ENCODE measurements at places on chromosomes 11 and 22. TPM values are rescaled to one million over a fixed set of nuclear protein-coding genes. Genes with fewer than 3 reads are reported as not detected.

FOLH1 gene
- not detected for total RNA-seq

GRCh38 chr11:73248526-73249185 is 23.5 kb upstream of the P2RY6 start:
- H3K27me3 ChIP-seq = no peaks in the 10 kb centered on the region
- H3K4me3 ChIP-seq = no peak overlapping the region
- no peak overlapping the region for H3K27ac ChIP-seq
- H3K36me3 ChIP-seq = no peaks in the 10 kb centered on the region
- DNase-seq = no peak

GRCh38 chr11:69121021-69121420 is 34.7 kb upstream of the SMIM38 start:
- no peak overlapping the region for H3K4me3 ChIP-seq
- H3K4me1 ChIP-seq = no peaks in the 10 kb centered on the region
- H3K36me3 ChIP-seq = no peaks in the 10 kb centered on the region
- peak; percentile 30 for DNase-seq
- H3K27ac ChIP-seq = no peak overlapping the region
- no peaks in the 10 kb centered on the region for H3K27me3 ChIP-seq

DNA sequence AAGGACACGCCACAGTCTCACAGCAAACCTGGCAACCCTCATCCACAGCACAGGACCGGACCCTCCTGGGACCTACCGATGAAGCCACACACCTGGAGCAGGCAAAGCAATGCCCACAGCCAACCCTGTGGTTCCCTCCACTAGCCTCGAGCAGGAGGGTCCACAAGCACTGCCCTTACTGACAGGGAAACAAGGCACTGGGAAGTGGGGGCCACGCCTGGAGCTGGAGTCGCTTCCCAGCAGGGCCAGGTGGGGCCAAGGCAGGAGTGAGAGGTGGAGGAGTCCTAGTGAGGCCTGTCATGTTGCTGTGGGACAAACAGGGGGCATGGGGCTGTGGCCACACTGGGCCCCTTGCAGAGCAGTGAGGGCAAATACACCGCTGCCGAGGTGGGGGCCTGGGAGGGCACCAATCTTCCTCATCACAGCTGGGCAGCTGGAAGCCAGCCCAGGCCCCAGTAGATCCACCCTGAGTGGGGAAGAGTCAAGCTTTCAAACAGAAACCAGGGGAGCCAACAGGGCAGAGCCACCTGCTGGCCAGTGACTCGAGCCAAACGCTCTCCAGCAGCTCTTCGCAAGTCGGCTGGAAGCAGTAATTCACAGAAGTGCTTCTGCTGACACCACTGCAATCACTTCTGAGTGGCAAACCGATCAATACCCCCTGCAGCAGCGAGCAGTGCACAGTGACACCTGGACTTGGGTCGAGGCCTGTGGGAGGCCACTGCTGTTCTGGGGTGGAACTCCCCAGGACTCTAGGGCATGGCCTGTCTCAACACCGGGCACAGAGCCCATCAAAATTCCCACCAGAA is 13.7 kb downstream of the SULT4A1 start:
- no peaks in the 10 kb centered on the region for H3K27me3 ChIP-seq
- no peaks in the 10 kb centered on the region for H3K36me3 ChIP-seq

- H3K27me3 ChIP-seq = no peaks in the 10 kb centered on the region
- no peak overlapping the region for H3K4me3 ChIP-seq
- DNase-seq = no peak
- H3K36me3 ChIP-seq = no peaks in the 10 kb centered on the region
- H3K4me1 ChIP-seq = no peaks in the 10 kb centered on the region
Measured at GRCh38 chr11:111376181-111376871, 2.7 kb downstream of the POU2AF1 start.

CABP2 gene
- not detected for total RNA-seq

DNA sequence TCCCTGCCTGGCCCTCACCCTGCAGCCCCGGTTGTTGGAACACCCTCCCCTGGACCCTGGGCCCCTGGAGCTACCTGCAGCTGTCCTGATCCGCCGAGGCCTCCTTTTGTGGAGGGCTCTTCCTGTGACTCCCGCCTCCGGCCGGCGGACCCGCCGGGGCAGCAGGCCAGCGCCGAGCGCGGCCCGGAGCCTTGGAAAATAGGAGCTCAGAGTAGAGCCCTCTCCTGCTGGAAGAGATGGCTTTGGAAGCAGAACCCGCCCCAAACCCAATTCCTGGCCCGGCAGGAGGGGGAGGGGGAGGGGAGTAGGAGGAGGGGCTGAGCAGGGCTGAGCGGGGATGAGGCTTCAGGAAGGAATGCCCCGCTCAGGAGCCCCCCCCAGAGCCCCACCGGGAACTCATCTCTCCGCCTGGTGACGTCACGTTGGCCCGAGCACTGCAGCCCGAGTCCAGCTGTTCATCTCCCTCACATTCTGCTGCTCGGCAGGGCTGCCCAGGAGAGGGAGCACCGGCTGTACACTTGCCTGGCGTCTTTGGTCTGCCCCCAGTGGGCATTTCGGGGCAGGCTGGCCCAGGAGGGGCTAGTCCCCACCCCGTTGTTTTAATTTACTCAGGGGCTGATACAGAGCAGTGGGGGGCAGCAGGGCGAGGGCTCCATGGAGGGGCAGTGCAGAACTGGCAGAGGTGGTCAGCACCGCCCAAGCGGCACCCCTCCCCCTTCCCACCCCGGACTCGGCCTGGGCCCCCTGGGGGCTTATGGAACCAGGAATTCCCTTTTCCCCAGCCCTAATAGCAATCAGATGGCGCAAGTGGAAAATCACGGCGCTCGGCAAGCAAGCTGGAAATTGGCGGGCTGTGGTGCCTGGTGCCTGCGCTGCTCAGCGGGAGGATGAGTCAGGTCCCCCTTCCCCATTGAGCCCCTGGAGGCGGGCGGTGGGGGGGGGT is at the start of gene MRGPRF:
MRGPRF (minus strand) TSS at position 238 of the 943 bp plus-strand sequence. CDS start 3,345 bp downstream, outside the sequence.
- no peaks in the 10 kb centered on the region for H3K4me1 ChIP-seq
- H3K4me3 ChIP-seq = peak within 1 kb of the TSS; percentile 57
- peaks cover 16% of the 10 kb centered on the region for H3K27me3 ChIP-seq
- DNase-seq = peak; percentile 71
- peak within 1 kb of the TSS; percentile 73 for H3K27ac ChIP-seq

DNA sequence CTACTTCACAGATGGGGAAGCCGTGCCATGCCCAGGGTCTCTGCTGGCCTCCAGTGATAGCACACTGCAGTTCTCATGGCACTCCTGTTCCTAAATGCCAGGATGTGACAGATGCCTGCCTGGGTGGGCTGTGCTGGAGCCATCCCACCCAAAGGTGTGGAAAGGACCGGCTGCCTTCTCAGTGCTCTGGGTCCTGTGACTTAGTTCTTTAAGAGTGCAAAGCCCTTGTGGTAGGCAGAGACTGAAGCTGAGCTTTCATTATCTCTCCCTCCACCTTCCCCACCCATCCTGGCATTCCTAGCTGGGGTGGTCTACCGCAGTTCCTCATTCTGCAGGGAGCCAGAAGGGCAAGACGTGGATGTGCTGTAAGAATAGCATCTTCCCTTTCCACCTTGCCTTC is 150.1 kb downstream of the CEP164 start:
- no peaks in the 10 kb centered on the region for H3K27me3 ChIP-seq
- H3K4me1 ChIP-seq = no peaks in the 10 kb centered on the region
- H3K27ac ChIP-seq = no peak overlapping the region
- no peak overlapping the region for H3K4me3 ChIP-seq
- DNase-seq = no peak

MRGPRX3 gene
- total RNA-seq = not detected

- no peak for DNase-seq
- peak overlapping the region; percentile 30 for H3K4me3 ChIP-seq
- peaks cover 4% of the 10 kb centered on the region for H3K36me3 ChIP-seq
Measured at GRCh38 chr11:10456519-10456918, 1.5 kb downstream of the AMPD3 start.

GLYATL2 gene
- not detected for total RNA-seq

DNA sequence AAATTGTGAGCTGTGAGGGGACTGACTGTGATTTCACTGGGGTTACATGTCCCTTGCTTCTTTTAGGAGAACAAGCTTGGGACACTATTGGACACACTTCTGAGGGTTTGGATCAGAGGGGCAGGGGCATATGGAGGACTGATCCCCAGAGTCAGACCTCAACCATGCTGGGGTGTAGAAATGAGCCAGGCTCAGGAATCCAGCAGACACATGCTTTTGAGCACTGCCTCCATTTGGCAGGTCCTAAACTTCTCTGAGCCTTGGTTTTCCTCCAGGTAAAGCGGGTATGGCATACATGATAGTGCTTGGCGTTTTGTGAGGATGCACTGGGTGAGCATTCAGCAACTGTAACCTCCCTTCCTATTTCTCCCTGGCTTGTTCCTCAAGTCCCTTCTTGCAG is 74.7 kb downstream of the ADAMTS15 start:
- no peak overlapping the region for H3K4me3 ChIP-seq
- no peaks in the 10 kb centered on the region for H3K36me3 ChIP-seq
- no peak for DNase-seq

HORMAD2 gene
- not detected for total RNA-seq

DNA sequence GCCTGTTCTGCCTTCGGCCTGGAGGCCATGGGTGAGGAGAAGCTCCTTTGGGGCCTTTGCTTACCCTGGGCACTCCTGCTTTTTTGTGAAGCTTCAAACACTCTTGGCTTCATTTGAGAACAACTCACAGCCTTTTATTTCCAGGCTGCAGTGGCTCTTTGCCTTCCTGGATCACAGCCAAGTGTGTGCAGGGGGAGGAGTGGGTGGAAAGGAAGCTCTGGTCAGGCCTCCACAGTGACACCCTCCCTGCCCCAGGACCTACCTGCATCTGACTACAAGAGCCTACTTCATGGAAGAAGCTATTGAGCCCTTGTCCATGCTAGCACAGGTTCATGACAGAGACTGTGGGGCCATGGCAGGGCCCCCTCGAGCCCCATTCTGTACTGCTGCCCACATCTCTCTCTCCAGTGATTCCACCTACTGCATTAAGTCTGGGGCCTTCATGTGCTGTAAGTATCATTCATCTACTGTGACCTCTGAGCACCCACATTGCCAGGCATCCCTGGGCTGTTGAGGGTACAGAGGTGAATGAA is 52.3 kb downstream of the GAB4 start:
- no peaks in the 10 kb centered on the region for H3K4me1 ChIP-seq
- no peak overlapping the region for H3K4me3 ChIP-seq
- no peak overlapping the region for H3K27ac ChIP-seq
- no peaks in the 10 kb centered on the region for H3K36me3 ChIP-seq
- no peak for DNase-seq
- no peaks in the 10 kb centered on the region for H3K27me3 ChIP-seq

DNA sequence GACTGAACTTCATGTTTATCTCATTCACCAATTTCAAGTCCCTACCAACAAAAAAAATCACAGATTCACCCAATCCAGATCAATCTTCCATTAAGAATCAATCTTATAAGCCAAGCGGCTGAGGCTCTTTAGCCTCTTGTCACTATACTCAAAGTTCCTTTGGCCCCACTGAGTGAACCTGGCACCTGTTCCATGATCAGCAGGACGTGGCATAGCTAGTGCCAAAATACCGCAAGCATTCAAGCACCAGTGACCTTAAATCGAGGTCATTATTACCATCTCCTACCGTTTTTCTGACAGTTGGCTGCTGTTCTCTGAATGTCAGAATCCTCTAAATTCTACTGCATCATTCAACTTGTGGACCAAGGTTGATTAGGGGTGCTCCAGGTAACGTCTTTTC is 141.2 kb downstream of the CADM1 start:
- no peak overlapping the region for H3K4me3 ChIP-seq
- H3K27ac ChIP-seq = no peak overlapping the region
- H3K4me1 ChIP-seq = no peaks in the 10 kb centered on the region
- no peaks in the 10 kb centered on the region for H3K36me3 ChIP-seq
- DNase-seq = no peak

DNA sequence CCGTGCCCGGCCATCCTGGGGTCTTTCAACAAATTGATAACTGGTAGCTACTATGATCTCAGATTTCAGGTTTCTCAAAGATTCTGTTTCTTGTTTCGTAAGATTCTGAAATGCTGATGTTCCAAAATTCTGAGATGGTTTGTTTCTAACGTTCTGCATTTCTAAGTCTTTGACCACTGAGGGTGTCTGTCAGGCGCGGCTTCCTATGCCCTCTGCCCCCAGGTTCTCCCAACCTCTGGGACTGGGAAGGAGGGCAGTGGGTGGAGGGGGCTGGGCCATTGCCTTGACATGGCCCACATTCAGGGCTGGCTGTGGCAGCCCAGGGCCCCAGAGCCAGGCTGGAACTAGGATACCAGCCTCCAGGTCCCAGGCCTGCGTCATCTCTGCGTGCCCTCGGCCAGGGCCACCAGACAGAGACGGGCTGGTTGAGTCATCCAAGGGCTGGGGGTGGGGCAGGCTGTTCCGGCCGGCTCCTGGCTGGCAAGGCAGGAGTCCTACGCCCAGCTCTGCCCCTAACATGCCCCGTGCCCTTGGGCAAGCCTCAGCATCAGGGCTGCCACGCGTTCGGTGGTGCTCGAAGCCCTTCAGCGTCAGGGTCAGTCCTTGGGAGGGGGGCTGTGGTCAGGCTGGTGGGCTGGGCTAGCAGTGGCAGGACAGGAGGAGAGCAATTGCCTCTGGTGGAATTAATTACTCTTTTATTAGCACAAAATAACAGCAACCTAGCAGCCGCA is 5.2 kb downstream of the TMEM134 start:
- H3K4me3 ChIP-seq = peak overlapping the region; percentile 70
- no peaks in the 10 kb centered on the region for H3K36me3 ChIP-seq
- H3K27me3 ChIP-seq = no peaks in the 10 kb centered on the region
- H3K4me1 ChIP-seq = no peaks in the 10 kb centered on the region

DNA sequence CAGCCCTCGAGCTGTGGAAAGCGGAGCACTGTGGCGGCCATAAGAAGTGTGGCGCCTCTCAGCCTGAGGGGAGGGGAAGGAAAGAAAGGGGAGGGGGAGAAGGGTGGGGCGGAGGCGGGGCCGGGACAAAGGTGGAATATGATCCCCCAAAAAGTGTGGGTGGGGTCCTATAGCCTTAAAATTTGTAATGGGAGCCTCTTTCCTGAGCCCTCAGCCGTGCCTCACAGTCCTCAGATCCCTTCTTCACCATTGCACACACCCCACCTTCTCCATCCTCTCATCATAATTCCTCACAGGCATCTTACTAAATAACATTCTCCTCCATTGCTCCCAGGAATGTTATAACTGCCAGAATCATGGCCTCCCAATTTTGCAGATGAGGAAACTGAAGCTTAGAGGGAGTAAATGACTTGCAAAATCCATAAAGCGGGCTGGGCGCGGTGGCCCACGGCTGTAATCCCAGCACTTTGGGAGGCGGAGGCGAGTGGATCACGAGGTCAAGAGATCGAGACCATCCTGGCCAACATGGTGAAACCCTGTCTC is 600 bp upstream of the RAB6A start:
- H3K27me3 ChIP-seq = no peaks in the 10 kb centered on the region
- no peaks in the 10 kb centered on the region for H3K36me3 ChIP-seq
- DNase-seq = no peak
- H3K27ac ChIP-seq = peak overlapping the region; percentile 97

Data from Peyer's patch (tissue), 4 donors.